ENCODE measurements at places on chromosomes 12 and 14.

DNA sequence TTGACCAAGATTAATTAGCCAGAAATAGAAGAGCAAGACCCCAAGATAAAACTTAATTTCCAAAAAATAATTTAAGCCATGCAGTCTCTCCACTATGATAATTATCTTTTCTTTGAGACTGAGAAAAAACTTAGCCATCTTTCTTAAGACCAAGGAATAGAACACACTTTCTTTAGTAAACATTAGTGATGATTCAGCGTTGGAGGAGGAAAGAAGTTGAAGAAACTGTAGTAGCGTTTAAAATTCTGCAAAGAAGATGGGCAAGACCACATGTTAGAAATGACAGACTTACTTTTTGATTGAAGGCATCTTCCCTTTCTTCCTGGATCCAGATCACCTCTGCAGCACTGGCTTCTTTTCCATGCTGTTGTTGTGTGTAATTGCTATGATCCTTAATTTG lies 124.8 kb upstream of the RASSF8 start:
- no peak for DNase-seq

- no peak for DNase-seq
Measured at GRCh38 chr14:106417224-106418049, 891.1 kb downstream of the TMEM121 start.

- no peak for DNase-seq
Measured at GRCh38 chr14:73457924-73458182, 493 bp downstream of the NUMB start.

GRCh38 chr14:76081642-76082041 lies 70.1 kb upstream of the GPATCH2L start:
- no peak for DNase-seq

DNA sequence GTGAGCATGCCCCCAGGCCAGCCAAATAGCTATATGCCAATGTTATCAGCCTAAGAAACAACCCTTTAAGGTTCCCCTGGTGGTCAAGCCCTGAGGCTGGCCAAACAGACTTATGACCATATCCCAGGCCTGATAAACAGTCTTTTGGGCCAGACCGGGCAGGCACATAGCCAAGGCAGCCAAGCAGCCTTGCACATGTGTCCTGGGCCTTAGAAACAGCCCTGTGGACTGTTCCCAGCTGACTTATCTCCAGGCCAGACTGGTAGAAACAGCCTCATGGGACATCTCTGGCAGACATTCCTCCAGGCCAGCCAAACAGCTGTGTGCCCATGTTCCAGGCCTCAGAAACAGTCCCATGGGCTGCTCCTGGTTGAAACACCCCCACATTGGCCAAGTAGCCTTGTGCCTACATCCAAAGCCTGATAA lies 295.0 kb upstream of the MGAT4C start:
- no peak for DNase-seq

DNA sequence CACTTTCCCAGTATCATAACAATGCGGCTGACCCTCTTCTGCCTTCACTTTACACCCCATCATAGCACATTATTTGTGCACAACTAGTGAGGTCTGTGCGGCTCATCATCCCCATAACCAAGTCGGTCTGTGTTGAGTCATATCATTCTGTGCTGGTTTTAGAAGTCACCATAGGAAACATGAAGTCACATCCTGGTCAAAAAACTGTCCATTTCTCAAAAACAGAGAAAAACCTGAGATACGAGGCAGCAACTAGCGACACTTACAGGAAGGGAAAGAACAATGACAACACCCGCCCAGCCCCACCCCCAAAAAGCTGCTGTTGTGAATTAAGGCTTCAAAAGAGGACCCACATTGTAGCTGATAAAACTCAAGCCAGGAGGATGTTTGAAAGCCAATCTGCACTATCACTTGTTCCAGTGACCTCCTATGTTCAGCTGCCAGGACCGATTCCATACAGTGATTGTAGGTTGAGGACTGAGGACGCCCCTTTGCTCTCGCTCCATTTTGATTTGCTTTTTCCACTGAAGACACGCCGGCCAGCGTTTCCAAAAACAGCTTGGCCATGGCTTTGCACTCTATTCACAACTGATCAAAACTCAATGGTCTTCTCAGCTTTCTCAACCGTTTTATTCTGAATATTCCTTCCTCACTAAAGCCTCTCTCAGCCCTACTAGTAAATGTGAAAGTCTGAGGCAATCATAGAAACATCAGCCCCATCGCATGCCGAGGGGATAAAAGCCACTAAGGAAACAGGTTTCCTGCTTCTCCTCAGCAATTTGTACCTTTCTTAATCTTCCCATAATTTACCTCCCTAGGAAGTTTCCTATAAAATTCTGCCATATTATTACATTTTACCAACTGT lies 87.5 kb downstream of the DUSP16 start:
- DNase-seq, result no peak

- no peak for DNase-seq
Measured at GRCh38 chr14:63431466-63431865, 111.7 kb downstream of the PPP2R5E start.

DNA sequence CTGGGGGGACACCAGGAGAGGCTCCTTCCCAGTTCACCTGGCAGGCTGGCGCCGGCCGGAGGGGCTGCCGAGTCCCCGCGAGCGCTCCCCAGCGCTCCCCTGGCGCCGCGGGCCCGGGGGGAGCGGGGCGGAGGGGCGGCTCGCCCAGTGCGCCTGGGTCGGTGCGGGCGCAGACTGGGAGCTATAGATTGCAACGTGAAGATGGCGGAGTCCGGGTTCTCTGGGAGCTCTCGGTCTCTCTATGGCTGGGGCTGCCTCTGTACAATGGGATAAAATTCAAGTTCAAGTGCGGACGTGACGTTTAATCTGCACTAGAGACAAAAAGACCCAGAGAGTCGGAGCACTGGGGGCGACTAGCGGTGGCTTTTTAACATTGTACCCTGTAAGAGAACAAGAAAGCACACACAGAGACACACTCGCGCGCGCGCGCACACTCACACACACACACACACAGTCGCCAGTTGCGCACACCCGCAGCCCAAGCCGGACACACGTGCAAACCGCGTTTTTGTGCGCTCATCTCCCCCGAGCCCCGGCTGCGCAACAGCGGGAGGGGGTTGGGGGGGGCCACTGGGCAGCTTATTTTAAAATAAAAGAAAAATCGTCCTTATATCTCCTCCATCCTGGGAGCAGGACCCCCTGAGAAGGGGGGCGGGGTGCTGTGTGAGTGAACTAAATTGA lies at the start of gene BCL11B:
Gene BCL11B (minus strand): TSS at position 247 of the 681 bp plus-strand sequence. CDS start 979 bp downstream, outside the sequence.
- DNase-seq, result peak; percentile 59

Measured in H54 (cell line).